ENCODE measurements at places on chromosomes 6 and 20.

DNA sequence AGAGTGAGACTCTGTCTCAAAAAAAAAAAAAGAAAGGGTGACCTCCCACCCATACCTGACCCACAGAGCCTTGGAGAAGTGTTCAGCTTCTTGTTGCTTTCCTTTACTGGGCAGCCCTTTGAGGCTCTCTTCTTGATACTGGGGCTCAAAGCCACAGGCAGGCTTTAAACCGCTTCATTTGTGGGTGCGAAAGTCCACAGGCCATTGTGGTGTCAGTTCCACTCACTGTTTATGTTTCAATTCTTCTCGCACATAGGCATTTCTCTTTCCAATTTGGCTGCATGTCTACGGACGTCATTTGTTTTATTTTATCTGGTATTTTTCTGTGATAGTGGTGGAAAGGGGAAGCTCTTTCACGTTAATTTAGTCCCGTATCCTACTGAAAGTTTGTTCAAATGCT, 34.6 kb downstream of the PPARD start:
- DNase-seq, result no peak

- DNase-seq, result no peak
Measured at GRCh38 chr6:1296542-1296941, 15.4 kb upstream of the FOXQ1 start.

GRCh38 chr20:14860410-14860814, 523.0 kb upstream of the FLRT3 start:
- DNase-seq, result no peak

DNA sequence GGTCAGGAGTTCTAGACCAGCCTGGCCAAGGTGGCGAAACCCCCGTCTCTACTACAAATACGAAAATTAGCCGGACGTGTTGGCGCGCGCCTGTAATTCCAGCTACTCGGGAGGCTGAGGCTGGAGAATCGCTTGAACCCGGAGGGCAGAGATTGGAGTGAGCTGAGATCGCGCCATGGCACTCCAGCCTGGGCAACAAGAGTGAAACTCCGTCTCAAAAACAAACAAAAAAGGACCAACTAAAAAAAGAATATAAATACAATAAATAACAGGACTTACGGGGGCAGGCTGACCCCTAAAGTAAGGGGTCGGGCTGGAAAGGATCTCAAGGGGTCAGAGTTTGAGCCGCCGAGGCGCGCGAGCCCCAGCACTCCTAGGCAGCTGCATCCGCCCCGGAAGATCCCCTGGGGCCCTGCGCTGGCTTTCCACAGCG, 509 bp upstream of the TPD52L2 start:
- DNase-seq, result no peak

DNA sequence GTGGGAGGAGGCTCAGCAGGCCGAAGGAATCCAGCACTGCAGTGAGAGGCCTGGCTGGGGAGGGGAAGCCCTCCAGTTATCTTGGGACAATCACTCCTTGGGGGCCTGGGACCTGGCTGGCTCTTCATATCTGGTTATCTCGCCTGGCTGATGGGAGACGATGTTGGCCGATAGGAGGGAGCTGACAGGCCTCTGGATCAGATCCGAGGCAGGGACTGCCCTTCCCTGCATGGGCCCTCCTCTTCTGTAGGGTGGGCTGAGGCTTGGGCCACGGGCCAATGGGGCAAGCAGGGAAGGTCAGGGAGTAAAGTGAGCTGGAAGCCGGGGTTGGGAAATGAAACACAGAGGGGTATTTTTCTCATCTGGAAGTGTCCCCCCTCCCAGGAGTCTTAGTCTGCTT, 25.2 kb downstream of the MANBAL start:
- DNase-seq, result no peak

GRCh38 chr6:169783971-169784820, 32.8 kb downstream of the ERMARD start:
- DNase-seq, result no peak
